NCI-H1436 treated with DMSO at 0.1 percent for 48 hours (cell line): ENCODE measurements at places on chromosomes 16 and 17.

DNA sequence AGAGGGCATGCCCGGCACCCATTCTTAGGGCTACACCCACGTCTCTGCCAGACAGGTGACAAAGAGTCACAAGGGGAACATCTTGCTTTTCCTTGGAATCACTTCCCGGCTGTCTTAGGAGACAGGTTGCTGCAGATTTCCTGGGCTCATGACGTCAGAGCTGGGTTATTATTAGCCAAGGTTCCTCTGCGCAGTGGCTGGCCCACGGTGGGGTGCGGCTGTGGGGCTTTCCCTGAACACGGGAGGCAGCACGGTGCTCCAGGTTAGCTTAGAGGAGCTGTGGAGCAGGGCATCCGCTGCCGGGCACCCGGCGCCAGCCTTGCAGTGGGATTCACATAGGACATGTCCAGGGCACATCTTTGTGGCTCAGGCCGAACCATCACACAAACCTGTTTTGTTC is 118.0 kb upstream of the PLCG2 start:
- DNase-seq, result no peak

- no peak for DNase-seq
Observed at GRCh38 chr17:37318931-37319594, 56.7 kb upstream of the C17orf78 start.

- no peak for DNase-seq
Observed at GRCh38 chr16:27685807-27686206, 135.9 kb downstream of the KATNIP start.

DNA sequence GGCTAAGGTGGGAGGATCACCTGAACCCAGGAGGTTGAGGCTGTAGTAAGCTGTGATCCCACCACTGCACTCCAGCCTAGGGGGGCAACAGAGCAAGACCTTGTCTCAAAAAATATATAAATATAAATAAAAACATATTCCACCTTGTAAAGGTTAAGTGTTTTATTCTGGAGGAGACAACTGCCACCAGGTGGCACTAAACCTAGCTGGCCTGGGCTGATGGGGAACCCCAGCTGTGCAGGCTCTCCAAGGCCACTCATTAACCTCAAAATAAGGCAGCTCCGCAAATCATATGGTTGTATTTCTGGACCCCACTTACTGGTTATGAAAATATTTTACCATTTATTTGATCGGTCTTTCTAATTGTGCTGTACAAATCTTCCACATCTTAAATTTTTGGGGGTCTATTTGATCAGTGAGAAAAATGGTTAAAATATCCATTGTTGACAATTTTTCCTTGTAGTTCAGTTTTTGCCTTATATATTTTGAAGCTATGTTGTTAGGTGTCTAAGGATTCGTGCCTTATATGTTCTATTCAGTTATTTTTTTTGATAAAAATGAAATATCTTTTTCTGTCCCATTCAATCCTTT is 8.5 kb upstream of the ICAM2 start:
- DNase-seq, result no peak

DNA sequence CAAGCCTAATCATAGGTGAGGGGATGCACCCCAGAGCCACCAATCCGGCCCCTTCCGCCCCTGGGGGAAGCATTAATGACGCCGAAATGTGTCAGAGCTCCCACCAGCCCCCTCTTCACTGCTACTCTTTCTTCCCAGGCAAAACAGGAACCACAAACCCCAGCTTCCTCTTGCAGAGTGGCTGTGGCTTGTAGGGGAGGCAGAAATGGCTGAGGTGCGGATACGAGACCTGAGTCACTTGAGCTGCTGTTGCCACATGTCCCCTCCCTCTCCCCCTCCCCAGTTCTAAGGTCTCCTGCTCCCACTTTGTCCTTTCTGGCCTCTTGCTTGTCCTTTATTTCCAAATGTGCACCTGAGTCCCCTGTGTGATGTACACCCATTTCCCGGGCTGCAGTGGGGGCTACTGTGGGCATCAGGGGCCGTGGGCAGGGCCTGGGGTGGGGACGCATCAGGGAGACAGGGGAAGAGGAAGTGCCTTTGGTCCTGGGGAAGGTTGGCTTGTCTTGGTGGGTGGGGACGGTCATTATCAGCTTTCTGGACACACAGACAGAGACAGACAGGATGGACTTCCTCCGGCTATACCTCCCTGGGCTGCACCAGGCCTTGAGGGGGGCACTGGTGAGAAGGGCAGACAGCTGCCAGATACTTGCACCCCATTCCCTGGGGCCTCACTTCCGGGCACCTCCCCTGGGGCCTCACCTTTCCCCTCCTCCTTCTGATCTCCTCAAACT is at the start of gene APOBR:
TSS of gene APOBR (plus strand) at position 523 of the 731 bp plus-strand sequence. CDS start at position 562, 39 bp downstream.
- no peak for DNase-seq

GRCh38 chr16:79918916-79919315 is 318.4 kb upstream of the MAF start:
- no peak for DNase-seq

DNA sequence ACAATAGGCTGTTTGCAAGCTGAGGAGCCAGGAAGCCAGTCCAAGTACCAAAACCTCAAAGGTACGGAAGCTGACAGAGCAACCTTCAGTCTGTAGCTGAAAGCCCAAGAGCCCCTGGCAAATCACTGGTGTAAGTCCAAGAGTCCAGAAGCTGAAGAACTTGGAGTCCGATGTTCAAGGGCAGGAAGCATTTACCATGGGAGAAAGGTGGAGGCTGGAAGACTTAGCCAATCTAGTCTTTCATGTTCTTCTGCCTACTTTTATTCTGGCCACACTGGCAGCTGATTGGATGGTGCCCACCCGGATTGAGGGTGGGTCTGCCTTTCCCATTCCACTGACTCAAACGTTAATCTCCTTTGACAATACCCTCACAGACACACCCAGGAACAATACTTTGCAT is 15.3 kb downstream of the CD300LB start:
- no peak for DNase-seq

GRCh38 chr16:54926166-54926838 is 4.4 kb upstream of the IRX5 start:
- DNase-seq, result peak; percentile 5

DNA sequence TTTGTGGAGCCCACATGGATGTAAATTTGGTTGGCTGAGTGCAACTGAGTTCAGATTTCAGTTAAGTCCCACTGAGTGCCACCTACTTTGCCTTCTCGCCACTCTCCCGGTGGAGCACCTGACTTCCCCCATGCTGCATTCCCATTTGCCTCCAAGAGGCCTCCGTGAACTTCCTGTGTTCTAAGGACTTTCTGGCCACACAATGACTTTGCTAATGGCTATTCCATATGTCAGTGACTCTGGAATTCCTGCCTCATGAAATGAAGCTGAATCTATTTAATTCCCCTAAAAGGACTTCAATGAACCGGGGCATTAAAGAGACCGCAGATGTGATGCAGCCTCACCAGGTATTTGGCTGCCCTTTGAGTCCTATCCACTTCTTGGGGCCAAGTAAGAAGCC is 29.9 kb downstream of the ABCC12 start:
- DNase-seq, result no peak

GRCh38 chr16:63982110-63982509 is 1139.8 kb downstream of the CDH11 start:
- no peak for DNase-seq

GRCh38 chr16:79171931-79172705 is 428.4 kb downstream of the MAF start:
- no peak for DNase-seq

DNA sequence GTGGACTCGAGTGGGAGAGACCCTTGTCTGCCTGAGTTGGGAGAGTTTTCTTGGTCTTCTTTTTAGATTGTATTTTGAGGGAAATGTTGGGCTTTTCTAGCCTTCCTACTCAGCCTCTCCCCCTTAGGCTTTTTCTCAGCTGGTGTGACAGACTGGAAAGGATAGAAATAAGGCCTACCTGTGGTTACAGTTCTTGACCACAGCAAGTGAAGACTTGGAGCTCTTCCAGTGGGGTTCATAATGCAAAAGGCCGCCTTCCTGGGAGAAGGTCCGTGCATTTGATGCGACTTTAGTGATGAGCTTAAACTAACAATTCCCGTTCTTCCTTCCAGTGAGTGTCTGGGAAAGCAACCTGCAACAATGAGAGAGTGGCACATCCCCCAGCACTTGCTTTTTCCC is 56.8 kb downstream of the B9D1 start:
- DNase-seq, result no peak

DNA sequence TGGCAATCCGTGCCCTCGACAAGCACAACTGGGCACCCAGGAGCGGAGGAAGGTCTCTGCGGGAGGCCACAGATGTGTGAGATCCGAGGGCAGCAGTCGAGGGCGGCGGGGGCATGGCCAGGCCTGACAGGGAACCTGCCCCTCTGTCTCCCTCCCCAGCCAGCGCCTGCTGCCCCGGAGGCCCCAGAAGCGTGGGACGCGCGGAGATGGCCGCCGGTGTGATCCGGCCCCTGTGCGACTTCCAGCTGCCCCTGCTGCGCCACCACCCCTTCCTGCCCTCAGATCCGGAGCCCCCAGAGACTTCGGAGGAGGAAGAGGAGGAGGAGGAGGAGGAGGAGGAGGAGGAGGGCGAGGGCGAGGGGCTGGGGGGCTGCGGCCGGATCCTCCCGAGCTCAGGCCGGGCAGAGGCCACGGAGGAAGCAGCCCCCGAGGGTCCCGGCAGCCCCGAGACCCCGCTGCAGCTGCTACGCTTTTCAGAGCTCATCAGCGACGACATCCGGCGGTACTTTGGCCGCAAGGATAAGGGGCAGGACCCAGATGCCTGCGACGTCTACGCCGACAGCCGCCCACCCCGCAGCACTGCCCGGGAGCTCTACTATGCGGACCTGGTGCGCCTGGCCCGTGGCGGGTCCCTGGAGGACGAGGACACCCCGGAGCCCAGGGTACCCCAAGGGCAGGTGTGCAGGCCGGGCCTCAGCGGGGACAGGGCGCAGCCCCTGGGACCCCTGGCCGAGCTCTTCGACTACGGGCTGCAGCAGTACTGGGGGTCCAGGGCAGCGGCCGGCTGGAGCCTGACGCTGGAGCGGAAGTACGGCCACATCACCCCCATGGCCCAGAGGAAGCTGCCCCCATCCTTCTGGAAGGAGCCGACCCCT is 1.7 kb downstream of the PERCC1 start:
- DNase-seq, result no peak

DNA sequence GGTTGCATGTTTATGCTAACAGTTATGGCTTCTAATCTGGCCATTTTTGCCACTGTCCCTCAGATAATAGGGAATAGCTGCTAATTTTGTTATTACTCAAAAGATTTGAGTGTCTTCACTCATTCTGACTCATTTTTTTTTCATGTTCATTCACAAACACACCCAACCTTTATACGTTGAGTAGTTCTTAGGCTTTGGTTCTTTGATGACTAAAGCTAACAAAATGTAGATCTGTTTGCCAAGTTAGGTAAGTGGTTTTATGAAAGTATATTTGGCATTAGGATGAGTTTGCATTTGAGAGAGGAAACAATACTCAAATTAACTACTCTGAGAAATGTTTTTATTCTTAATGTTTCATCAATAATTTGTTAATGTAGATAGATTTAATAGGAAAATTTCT is 3.6 kb downstream of the MAP2K4 start:
- DNase-seq, result no peak

- no peak for DNase-seq
Observed at GRCh38 chr17:57507828-57508227, 237.3 kb downstream of the CCDC182 start.

GRCh38 chr17:48609759-48610281 is 997 bp downstream of the HOXB7 start:
- DNase-seq, result no peak

DNA sequence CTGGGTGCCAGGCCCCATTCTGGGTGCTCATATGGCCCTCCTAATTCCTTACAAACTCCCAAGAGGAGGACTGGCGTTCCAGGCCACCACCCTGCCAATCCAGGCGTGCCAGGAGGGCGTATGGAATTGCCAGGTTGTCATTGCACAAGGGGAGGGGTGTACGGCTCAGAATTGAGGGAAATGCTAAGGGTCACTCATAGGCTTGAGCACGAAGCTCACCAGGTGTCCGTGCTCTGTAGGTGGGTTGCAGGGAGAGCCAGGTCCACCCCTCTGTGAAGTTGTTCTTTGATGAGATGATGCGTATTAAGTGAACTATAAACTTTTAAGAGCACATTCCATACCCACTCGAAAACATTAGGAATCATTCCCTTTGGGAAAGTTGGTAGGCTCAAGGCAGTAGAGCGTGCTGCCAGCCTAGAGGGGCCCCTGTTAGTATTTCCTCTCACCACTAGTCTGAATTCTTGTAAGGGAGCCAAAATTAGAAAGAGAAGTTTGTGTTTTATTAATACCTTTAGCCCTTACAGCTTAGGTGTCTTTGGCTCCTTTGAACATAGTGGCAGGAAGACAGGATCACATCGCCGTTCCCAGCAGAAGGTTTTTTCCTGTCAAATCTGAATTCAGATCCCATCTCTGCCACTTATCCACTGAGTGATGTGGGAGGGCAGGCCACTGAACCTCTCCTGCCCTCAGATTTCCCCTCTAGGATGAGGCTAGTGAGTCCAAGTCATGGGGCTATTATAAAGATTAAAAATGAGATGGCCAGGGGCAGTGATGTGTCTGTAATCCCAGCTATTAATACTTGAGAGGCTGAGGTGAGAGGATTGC is 38.7 kb upstream of the NFAT5 start:
- DNase-seq, result no peak

DNA sequence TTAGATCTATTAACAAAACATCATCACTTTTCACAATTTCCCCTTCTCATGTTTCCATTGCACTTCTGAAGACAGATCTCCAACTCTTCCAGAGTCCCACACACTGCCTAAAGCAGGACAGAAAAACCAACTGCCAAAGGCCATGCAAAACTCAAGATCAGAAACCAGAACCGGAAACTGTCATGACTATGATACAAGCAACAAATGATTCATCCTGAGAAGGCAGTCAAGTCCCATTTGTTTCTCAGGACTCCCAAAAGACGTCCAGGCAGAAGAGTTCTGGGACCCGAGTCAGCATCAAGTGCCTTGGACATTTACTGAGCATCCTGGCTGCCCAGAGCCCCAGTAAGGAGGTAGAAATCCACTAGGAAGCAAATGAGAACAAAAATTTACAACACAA is 38.8 kb downstream of the ERN1 start:
- no peak for DNase-seq

GRCh38 chr17:65430209-65430833 is 131.1 kb downstream of the AXIN2 start:
- DNase-seq, result no peak

DNA sequence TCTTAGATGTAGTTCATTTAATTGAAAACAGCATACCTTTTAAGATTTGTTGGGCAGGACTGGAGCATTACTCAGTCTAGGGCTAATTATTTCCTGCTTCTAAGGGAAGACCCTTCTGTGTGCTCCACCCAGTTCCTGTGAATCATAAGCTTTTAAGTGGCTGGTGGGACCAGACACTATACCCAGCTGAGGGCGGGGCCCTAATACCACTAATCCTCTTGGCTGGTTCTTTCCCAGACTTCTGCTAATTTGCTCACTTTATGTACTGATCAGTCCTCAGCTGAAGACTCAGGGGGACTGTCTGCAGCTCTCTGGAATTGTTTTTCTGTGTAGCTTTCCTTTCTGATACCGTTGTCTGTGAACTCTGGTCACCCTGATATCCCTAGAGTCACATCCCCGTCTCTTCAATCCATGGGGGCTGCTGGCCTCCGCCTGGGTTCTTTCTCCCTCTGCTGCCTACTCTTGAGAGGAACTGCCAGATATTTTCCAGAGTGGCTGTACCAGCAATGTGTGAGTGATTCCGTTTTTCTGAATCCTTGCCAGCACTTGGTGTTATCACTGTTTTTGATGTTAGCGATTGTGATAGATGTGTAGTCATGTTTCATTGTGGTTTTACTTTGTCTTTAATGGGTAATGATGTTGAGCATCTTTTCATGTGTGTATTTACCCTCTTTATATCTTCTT is 35.1 kb downstream of the MFSD11 start:
- DNase-seq, result peak; percentile 23
